H1 (cell line): ENCODE measurements at places on chromosomes 6 and 20. TPM values are rescaled to one million over a fixed set of nuclear protein-coding genes. Genes with fewer than 3 reads are reported as not detected.

PPP2R5D gene
- 52.1 and 52.4 TPM in 2 replicates for total RNA-seq

GSTA3 gene
- not detected in 2 replicates for total RNA-seq

SENP6 gene
- total RNA-seq: 94.7 and 103 TPM in 2 replicates

ECT2L gene
- not detected in 2 replicates for total RNA-seq

- peaks cover 3% of the 10 kb centered on the region; the same call in 1 of the 2 replicates for H3K4me1 ChIP-seq
- no peak overlapping the region for H3K27ac ChIP-seq
- DNase-seq: no peak
These were observed 10.3 kb upstream of the RNF24 start for GRCh38 chr20:4025679-4026078.

GRCh38 chr6:6402591-6402990, 82.1 kb upstream of the F13A1 start:
- no peak for DNase-seq
- H3K36me3 ChIP-seq: no peaks in the 10 kb centered on the region
- H3K4me1 ChIP-seq: no peaks in the 10 kb centered on the region
- H3K4me3 ChIP-seq: no peak overlapping the region
- H3K27me3 ChIP-seq: no peaks in the 10 kb centered on the region
